NK-92 treated with Interleukin-12 subunit alpha and Interleukin-12 subunit beta, amount 100 ng/mL, for 24 hours (cell line): ENCODE measurements at places on chromosomes 13 and 19.

DNA sequence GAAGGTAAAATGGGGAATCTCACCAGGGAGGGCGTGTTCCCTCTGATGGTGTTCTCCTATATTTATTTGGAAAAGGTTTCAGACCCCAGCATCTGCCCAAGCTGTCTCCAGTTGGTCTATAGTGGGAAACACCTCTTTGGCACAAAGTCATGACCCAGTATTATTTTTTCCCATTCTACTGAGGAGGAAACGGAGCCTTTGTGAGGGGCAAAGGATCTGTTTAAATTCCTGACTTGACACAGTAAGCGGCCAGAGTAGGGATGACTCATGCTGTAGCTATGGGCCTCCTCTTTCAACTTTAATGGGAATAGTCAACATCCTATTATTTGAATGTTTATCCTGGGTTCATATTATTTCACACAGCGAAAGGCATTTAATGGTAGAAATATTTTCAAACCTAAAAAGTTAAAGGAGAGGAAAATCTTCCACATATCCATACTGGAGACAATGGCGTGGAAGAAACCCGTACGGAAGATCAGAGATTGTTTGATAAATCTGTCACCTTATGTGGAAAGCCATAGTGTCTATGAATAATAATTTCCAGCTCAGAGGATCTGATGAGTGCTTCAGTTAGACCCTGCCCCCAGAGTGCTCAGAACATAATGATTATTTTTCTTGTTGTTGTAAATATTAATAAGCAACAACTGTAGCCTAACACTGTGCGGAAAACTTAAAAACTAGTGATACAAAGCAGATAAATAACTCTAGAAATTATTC lies 126.0 kb downstream of the FOXO1 start:
- DNase-seq, result no peak

- DNase-seq, result no peak
Observed at GRCh38 chr13:42686165-42686564, 95.2 kb upstream of the FAM216B start.

DNA sequence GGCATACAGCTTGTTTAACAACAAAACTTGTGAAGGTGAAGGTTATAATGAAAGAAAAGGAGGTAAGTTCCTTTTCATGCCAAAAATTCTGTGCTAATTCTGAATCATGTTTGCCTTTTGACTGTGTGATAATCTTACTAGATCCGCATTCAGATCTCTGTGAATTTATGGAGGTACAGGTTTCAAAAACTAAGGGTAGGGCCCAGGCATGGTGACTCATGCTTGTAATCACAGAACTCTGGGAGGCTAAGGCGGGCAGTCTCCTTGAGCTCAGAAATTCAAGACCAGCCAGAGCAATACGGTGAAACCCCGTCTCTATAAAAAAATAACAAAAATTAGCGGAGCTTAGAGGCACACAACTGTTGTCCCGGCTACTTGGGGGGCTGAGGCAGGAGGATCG lies 45.9 kb downstream of the PCDH9 start:
- DNase-seq, result no peak

GRCh38 chr13:19982447-19983043 lies 24.0 kb downstream of the ZMYM2 start:
- DNase-seq, result no peak

DNA sequence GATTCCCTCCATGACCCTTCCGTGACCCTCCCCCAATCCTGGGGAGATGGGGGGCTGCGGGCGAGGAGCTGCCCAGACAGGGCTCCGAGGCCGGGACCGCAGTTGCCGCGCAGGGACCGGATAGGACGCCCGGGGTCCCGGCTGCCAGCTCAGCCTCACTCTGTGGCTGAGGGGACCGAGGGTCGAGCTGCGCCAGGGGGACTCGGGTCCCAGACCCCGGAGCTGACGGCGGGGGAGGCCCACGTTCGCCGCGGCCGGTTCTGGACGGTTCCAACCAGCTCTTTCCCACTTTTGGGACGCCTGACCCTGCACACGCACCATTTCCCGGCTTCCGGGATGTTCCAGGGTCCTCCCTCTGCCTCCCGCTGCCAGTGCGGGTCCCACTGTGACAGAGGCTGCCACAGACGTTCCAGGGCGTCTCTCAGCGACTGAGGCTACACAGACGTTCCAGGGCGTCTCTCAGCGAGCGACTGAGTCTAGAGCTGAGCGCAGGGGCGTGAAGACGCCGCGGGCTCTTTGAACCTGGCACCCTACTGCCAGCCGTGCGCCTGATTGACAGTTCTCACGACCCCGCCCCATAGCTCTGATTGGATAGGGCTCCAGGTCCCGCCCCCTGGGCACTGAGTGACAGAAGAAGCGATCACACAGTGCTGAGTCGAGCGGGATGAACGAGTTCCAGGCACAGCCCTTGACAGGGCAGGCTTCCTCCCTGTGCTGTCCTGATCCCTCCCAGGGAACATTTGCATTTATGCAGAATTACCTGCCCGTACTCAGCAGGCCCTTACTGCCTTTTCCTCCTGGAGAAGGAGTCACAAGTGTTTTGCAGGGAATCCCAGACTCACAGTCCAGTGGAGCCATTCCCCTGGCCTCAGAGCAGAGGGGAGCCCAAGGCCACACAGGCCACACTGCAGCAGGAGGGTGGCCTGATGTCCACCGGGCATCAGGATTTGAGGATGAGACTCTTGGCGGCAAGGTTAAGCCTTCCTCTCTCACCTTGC lies at the start of gene ZNF563:
ZNF563 (minus strand) TSS at position 472 of the 998 bp plus-strand sequence; CDS start at position 321, 151 bp downstream.
- no peak for DNase-seq

DNA sequence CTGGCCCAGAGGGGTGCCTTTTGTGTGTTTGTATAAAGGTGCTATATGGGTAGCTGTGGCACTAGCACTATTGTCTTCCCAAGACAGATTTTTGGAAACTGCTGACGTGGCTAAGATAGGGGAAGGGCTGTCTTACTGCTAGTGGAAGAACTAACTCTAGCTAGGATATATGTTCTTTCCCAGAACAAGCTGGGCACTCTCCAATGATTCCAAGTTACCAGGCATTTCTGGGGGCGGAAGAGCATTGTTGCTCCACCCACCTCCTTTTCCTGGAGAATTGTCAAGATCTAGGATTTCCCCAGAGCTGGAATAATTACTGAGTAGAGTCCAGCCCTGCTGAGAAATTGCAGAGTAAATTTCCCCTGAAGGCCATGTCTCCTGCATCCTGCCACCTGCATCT lies 408.3 kb downstream of the KLF5 start:
- DNase-seq, result no peak

DNA sequence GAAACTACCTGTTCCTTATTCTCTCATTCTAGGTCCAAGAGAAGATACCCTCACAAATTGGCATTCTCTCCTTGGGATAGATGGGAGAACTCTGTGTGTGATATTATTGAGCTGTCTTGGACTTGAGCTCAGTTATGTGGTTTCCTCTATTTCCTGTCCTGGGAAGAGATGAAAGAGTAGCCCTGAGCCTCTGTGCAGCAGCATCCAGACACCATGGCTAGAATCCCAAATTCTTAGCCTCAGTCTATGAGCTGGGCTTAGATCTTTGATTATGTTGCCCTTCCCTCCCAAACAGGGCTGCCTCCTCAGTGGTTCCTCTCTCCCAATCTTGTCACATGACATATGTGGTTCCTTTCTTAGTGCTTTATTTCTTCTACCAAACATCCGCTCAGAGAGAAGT lies 290.7 kb downstream of the SPRY2 start:
- DNase-seq, result no peak

DNA sequence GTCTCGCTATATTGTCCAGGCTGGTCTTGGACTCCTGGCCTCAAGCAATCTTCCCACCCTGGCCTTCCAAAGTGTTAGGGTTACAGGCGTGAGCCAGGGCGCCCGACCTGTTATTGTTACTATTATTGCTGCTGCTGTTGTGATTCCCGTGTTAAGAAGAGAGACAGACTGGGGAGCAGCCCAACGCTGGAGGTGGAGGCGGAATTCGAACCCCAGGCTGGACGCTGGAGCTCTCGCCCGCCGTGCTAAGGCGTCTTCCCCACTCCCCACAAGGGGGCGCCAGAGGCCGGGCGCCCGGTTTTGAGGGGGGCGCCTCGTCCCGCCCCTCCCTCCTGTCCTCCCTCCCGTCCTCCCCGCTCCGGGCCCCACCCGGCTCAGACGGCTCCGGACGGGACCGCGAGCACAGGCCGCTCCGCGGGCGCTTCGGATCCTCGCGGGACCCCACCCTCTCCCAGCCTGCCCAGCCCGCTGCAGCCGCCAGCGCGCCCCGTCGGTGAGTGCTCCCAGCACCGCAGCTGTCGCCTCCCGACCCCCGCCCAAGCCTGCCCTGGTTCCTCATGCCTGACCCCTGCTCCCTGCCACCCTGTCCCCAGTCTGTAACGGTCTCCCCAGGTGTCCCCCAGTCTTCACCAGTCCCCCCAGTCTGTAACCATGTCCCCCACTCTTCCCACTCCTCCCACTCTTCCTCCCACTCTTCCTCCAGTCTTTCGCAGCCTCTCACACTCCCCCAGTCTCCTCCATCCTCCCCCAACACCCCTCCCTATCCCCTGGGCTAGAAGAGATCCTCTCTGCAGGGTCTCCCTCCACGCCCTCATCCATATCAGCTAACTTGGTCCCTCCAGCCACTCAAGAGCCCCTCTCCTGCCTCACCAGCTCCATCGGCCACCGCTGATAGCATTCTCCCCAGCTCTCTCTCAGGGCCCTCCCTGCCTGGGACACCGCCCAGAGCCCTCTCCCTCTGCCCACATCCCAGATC lies at the start of gene EHD2:
EHD2 (plus strand) TSS at position 377 of the 976 bp plus-strand sequence. CDS start 3,191 bp downstream, outside the sequence.
- DNase-seq, result no peak

DNA sequence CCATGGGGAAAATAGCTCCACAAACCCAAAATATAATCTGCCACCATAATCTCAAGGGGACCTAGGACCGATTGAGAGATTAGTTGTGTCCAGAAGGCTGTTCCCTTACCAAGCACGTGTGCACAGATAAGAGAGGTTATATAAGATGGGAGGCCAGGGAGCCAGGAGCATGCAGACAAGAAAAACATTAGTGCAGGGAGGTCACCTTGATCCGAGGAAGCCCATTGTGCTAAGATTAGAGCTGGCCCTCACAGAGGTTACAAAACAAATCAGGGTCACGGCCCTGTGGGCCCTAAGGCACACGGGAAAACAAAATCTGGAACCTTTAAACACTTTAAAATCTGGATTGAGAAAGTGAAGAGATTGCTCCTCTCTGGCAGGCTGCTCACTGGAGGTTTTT lies 37.7 kb downstream of the RGCC start:
- DNase-seq, result no peak

- DNase-seq, result no peak
Observed at GRCh38 chr13:95100525-95101433, 200.5 kb downstream of the ABCC4 start.

- no peak for DNase-seq
Observed at GRCh38 chr13:99374994-99375737, 68.0 kb upstream of the GPR183 start.

DNA sequence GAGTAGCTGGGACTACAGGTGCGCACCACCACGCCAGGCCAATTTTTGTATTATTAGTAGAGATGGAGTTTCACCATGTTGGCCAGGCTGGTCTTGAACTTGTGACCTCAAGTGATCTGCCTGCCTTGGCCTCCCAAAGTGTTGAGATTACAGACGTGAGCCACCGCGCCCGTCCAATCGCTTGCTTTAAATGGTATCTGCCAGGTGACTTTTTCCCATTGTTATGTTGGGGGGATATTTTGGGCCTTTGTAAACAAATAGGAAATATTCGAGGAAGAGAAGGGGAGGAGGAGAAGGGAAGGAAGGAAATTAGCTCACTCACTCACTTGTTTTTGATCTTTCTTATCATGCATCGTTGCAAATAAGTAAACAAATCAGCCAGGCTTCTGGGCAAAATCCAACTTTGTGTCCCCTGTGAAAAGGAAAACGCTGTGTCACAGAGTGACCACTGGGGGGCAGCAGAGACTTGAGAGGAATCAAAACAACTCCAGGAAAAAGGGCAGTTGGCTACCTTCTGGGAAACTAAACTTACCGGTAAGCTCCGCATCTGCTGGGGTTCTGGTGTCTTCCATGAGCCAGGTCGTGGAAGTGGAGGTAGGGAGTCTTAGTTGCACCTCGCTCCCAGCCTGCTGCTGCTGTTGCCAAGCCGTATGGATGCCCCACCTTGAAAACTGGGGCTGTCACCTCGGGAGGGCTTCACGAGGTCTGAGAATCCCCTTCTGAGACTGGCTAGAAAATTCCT lies 9.3 kb upstream of the RANBP3 start:
- DNase-seq, result peak; percentile 45

DNA sequence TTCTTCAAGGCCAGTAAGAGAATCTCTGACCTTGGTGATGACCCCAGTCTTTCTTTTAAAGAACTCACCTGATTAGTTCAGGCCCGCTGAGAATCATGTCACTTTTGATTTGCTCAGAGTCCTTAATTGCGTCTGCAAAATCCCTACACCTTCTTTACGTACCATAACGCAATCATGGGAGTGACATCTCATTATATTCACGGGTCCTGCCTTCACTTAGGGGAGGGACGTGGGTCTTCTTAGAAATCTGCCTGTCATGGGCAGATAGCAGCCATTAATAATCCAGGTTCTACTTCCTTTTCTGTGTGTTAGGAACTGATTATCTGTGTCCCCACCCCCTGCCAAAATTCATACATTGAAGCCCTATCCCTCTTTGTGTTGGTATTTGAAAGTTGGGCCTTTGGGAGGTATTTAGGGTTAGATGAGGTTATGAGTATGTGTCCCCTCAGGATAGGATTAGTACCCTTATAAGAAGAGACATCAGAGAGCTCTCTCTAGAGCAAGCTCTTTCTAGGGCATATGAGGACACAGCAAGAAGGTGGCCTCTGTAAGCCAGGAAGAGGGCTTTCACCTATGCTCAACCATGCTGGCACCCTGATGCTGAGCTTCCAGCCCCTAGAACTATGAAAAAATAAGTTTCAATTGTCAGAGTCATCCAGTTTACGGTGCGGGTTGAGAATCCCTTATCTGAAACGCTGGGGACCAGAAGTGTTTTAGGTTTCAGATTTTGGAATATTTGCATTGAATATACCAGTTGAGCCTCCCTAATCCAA lies 9.9 kb downstream of the TPP2 start:
- no peak for DNase-seq

- no peak for DNase-seq
Observed at GRCh38 chr13:31835932-31836331, 96.6 kb downstream of the RXFP2 start.

DNA sequence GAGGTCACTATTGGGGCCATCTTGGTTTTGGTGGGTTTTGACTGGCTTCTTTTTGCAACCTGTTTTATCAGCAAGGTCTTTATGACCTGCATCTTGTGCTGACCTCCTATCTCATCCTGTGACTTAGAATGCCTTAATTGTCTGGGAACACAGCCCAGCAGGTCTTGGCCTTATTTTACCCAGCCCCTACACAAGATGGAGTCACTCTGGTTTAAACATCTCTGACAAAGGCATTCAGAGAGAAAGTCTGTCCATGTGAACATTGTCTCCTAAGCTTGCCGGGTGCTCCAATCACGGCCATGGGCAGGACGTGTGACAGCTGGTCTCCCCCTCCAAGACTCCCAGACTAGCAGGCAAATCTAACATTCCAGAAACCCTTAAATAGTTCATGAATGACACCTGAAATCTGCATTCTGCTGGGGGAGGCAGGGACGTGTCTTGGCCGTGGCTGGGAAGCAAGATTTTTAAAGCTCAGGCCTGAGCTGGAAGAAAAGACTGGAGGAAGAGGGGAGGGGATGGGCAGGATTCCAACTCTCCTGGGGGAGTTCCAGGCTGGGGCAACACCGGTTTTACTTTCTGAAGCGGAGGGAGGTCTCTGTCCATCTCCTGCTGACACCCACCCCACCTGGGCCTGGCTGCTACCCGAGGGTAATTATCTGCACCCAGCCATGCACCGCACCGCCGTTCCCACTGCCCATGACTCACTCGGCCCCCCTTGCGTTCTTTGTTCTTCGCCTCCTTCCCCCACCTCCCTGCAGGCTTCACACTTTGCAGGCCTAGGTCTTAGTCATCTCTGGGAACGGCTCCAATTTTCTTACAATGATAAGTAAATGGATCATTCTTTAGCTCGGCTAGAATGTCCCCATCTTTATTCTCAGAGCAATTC lies 11.6 kb upstream of the OR1M1 start:
- DNase-seq, result no peak

GRCh38 chr13:26255115-26255514 lies 1.2 kb downstream of the CDK8 start:
- no peak for DNase-seq
